ENCODE measurements at places on chromosomes 7 and 10.

GRCh38 chr10:91023700-91024398 lies 103.0 kb upstream of the ANKRD1 start:
- H3K36me3 ChIP-seq, result no peaks in the 10 kb centered on the region
- no peak for DNase-seq
- H3K4me3 ChIP-seq, result no peak overlapping the region
- H3K27me3 ChIP-seq, result no peaks in the 10 kb centered on the region

GRCh38 chr10:71344993-71345480 lies 26.0 kb downstream of the SLC29A3 start:
- H3K27ac ChIP-seq, result no peak overlapping the region
- no peaks in the 10 kb centered on the region for H3K4me1 ChIP-seq
- no peaks in the 10 kb centered on the region for H3K27me3 ChIP-seq
- no peak overlapping the region for H3K4me3 ChIP-seq
- H3K36me3 ChIP-seq, result peaks cover 8% of the 10 kb centered on the region

DNA sequence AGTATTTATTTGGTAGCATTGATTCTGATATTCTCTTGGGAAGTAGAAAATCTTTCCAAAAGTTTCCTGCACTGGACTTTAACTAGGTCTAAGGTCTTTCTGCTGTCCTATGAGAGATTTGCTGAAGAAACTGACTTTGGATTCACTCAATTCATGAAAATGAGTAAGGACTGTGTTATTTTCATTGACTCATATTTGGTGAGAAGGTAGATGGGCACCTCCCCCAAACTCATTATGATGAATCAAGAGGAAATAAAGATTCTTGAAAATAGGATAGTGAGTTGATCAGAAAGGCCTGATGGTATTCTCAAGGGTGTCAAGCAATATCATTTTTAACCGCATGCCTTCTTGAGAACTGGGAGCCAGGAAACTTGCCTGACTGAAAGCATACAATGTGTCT lies 110.3 kb downstream of the RNF133 start:
- H3K36me3 ChIP-seq, result no peaks in the 10 kb centered on the region
- H3K4me1 ChIP-seq, result no peaks in the 10 kb centered on the region
- no peak overlapping the region for H3K27ac ChIP-seq
- DNase-seq, result no peak
- no peaks in the 10 kb centered on the region for H3K27me3 ChIP-seq

GRCh38 chr7:93711926-93712325 lies 137.4 kb upstream of the CALCR start:
- no peaks in the 10 kb centered on the region for H3K36me3 ChIP-seq
- H3K27ac ChIP-seq, result no peak overlapping the region
- peaks cover 23% of the 10 kb centered on the region for H3K27me3 ChIP-seq
- DNase-seq, result no peak
- H3K4me3 ChIP-seq, result no peak overlapping the region

GRCh38 chr10:94777886-94778458 lies 15.5 kb downstream of the CYP2C19 start:
- no peak overlapping the region for H3K4me3 ChIP-seq
- H3K27ac ChIP-seq, result no peak overlapping the region
- no peak for DNase-seq
- H3K4me1 ChIP-seq, result no peaks in the 10 kb centered on the region
- H3K36me3 ChIP-seq, result no peaks in the 10 kb centered on the region
